ENCODE measurements at places on chromosomes 6 and 20.

- DNase-seq: no peak
Observed at GRCh38 chr6:137045222-137045789, 541 bp upstream of the IL20RA start.

- DNase-seq: no peak
Observed at GRCh38 chr6:78830805-78831204, 36.5 kb upstream of the IRAK1BP1 start.

DNA sequence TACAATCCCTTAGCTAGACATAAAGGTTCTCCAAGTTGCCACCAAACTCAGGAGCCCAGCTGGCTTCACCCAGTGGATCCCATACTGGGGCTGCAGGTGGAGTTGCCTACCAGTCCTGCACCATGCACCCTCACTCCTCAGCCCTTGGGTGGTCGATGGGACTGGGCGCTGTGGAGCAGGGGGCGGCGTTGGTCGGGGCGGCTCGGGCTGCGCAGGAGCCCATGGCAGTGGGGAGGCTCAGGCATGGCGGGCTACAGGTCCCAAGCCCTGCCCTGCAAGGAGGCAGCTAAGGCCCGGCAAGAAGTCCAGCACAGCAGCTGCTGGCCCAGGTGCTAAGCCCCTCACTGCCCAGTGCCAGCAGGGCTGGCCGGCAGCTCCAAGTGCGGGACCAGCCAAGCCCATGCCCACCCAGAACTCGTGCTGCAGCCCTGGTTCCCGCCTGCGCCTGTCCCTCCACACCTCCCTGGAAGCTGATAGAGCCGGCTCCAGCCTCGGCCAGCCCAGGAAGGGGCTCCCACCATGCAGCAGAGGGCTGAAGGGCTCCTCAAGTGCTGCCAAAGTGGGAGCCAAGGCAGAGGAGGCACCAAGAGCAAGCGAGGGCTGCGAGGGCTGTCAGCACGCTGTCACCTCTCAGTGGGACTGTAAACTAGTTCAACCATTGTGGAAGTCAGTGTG is 912.1 kb downstream of the PHF3 start:
- no peak for DNase-seq

DNA sequence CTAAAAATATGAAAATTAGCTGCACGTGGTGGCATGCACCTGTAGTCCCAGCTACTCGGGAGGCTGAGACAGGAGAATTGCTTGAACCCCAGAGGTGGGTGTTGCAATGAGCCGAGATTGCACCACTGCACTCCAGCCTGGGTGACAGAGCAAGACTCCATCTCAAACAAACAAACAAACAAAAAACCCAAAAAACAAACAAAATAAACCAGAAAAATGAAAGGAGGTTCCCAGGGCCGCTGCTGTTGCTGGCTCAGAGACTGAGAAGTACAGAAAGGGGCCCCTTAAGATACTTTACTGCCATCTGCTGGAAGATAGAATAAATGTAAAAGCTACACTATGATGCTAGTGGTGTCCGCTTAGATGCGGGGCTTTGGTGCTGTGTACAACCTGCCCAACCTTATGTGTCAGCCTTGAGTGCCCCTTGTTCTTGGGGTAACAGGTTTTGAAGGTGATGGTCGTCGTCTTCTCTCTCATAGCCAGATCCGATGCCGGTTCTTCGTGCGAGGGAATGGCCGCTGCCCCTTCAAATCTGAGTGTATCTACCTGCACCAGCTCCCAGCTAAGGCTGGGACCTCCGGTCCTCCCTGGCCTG is 2.8 kb upstream of the FANCE start:
- peak; percentile 43 for DNase-seq

GRCh38 chr6:111604259-111605099 is 1.2 kb downstream of the TRAF3IP2 start:
- peak; percentile 81 for DNase-seq

- DNase-seq: no peak
Observed at GRCh38 chr20:23212464-23212995, 126.4 kb upstream of the CD93 start.

DNA sequence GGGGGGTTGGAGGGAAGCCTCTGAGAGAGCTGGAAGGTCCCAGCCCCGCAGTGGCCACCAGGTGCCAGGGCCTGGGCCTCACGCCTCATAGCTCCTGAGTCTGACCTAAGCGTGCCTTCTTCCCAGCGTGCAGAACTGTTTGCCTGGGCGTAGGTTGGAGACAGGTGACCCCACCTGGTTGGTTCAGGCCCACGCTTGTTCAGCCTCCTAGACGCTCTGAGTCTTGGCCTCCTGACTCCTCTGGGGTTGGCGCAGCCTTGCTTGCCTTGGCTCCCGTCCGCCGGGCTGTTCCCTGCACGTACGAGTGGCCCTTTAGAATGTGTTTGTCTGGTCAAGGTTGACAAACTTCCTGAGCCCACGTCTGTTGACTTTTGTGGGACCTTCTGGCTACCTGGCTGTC is 70.8 kb downstream of the EYA2 start:
- no peak for DNase-seq

DNA sequence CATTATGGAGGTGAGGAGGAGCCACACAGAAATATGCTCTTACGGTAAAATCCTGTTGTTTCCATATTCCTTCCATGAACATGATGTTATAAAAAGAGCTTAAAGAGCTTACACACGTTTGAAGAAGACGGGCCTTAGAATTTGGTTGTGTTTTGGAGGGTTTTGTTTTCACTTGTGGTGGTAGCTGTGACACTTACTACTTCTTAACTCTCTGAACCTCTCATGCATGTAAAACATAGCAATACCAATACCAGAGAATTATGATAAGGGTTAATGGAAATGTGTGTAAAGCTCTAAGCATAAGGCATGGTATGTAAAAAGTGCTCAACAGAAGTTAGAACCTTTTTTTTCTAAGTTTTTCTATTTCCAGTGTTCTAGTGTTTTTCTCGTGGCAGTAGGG is 256.1 kb upstream of the KCNQ5 start:
- no peak for DNase-seq

DNA sequence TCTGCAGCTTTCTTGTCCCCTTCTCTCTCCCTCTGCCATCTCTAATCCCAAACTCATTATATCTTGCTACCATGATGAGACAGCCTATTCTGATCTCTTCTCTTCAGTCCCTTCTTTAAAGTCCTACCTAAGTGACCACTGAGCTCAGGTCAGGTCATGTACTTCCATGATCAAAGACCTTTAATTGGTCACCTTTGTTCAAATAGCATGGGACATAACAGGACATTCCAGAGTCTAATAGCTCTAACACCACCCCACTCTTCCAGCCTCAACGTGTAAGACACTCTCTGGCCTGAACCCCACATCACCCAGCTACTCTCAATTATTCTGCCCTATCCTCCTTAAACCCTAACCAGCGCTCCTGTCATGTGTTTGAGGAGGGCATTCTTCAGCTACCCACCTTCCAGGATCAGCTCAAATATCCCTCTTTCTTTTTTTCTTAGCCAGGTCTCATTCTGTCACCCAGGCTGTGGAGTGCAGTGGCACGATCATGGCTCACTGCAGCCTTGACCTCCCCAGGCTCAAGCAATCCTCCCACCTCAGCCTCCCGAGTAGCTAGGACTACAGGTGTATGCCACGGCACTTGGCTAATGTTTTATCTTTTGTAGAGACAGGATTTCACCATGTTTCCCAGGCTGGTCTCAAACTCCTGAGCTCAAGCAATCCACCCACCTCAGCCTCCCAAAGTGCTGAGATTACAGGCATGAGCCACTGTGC is 2.1 kb upstream of the SMLR1 start:
- DNase-seq: no peak

- DNase-seq: no peak
Observed at GRCh38 chr6:138970856-138971425, 17.1 kb downstream of the REPS1 start.

- no peak for DNase-seq
Observed at GRCh38 chr6:111122458-111123286, 35.4 kb downstream of the SLC16A10 start.

GRCh38 chr6:156865019-156865629 is 87.9 kb downstream of the ARID1B start:
- no peak for DNase-seq

- no peak for DNase-seq
Observed at GRCh38 chr20:34062570-34063482, 49.2 kb downstream of the EIF2S2 start.

DNA sequence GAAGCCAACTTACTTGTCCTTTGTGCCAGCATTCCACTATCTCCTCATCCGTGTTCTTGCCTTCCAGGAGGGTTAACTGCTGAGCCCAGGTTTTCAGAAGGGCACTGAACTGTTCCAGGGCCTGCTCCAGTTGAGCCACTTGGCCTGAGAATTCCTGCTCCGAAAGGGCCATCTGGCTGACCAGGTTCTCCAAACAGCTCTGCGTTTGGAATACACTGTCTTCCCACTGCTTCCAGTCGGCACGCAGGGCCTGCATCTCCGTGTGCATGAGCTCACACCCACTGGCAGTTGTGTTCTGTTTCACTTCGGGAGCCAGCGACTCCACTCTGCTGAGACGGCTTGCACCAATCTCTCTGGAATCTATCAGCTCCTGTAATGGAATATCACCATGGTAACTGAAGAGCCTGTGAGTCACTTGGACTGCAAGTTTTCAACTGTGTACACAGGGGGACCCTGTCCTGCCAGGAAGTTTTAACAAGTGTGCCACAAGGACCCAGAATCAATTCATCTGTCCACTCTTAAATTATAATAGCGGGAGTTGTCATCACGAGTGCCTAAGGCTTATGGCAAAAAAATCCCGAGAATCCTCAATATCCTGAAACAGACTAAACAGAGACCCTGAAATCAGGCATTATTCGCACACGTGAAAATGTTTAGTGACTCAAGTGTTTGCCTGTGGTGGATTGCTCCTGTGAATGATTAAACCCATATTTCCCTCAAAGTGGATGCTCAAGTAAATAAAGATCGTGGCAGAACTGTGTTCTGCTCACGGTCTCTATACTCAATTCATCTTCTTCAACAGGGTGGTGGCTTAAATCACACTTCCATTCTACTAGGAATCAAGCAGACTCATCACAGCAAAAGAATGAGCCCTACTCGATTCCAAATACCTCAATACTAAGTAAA is 255.9 kb downstream of the SYNE1 start:
- peak; percentile 50 for DNase-seq

- DNase-seq: no peak
Observed at GRCh38 chr20:58149437-58150091, 78.9 kb downstream of the ANKRD60 start.

- no peak for DNase-seq
Observed at GRCh38 chr6:101276066-101276465, 117.4 kb upstream of the GRIK2 start.

DNA sequence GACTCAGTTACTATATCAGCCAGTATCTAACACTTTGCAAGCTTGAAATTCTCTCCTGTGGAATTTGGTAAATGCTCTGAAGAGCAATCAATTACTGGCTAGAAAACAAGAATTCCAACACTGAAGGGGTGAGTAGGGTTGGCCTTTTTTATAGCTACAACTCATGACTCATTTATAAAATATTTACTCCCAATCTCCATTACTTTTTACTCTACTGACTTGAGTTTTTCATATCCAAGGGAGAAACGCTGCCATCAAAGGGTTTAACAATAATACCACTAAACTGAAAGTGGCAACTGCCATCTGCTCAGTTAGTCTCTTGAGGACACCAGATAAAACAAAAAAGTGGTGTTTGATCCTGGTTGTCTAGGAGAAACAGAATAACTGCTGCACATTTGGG is 203.1 kb downstream of the UBE3D start:
- no peak for DNase-seq

- DNase-seq: no peak
Observed at GRCh38 chr6:166499350-166500163, 86.9 kb downstream of the RAMACL start.

DNA sequence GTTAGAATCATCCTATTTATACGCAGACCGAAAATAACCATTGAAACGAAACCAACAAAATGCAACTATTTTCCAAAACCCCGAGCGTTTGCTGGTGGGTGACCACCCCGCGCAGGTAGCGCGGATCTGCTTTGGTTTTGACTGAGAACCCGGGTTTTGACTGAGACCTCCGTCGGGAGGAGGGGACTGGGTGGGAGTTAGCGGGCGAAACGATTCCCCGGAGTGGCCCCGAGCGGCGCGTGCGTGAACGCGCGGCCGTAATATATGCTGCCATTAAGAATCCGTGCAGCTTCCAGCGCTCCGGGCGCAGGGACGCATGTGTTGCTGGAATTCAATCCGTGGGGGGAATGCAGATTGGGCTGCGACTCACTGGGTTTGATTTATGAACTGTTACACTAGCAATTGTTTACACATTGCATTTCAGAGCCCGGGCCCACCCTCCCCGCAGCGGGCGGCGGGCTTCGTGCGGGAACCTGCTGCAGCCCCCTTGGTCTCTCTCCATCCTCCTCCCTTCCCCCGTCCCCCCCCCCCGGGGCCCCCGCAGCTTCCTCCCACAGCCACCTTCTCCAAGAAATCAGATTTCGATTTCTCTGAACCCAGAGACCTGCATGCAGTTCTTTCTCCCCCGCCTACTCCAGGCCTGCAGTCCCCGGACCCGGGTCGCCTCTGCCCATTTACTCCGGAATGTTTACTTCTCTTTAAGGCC is 9.9 kb downstream of the NRN1 start:
- DNase-seq: no peak

DNA sequence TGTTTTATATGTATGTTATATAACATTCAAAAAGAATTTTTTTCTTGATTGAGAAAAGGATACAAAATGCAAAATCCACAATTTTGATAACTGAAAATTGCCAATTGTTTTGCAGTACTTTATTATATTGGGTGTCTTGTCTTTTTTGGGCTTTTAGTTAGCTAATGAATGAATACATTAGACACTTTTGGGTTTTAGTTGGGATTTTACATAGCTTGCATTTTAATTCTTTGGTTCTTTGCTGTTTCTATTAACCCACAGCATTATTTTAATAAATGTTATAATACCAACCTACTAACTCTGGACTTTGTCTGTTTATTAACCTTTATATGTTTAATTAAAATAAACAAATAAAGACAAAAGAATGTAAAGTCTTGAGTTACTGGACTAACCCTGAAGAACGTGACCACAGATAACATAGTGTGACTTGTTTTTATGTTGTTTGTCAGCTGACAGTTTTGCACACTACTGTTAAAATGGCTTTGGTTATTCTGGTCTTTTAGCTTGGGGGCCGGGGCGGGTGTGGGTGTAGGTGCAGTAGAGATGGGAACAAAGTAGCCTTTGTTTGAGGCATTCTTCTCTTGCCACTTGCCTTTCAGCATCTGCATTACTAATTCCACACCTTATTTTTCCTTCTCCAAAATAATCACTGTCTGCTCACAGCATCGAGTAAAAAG is 159.1 kb downstream of the QKI start:
- DNase-seq: no peak

DNA sequence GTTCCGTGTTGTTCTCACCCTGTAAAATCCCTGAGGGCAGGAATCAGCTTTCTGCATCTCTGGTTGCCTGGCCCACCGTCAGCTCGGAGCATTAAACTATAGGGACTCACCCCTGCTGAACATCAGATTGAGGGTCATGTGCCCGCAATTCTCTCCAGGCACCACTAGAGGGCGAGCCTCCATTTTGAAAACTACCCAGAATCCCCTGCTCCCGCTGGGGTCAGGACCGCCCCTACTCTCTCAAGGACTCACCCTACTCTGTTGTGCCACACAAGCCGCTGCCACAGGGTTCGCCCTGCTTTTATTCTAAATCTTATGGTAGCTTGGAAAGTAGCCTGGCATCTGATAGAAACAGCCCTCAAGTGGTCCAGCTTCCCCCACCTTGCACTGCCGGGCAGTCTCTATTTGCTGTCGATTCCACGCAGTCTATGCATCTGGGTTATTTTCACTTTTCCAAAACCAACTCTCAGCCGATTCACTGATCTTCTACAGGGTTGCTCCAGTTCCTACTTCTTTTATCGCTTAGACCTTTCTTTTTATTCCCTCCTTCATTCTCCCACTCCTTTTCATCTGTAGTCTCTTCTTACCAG is 244.1 kb upstream of the QKI start:
- DNase-seq: no peak
